ENCODE measurements at places on chromosomes 3 and 15.
A peak's percentile ranks its signal among the peaks of the same experiment; 100 is the strongest.

GRCh38 chr15:88644741-88645140 lies 5.9 kb downstream of the ISG20 start:
- no peak for DNase-seq

- DNase-seq: no peak
These were observed 396.8 kb downstream of the IGSF11 start for GRCh38 chr3:118637846-118638245.

- no peak for DNase-seq
These were observed 12.7 kb downstream of the KLF15 start for GRCh38 chr3:126344380-126345041.

GRCh38 chr3:80983753-80984152 lies 777.7 kb downstream of the GBE1 start:
- no peak for DNase-seq

- DNase-seq: no peak
These were observed 55.1 kb downstream of the WDR76 start for GRCh38 chr15:43881944-43882343.

DNA sequence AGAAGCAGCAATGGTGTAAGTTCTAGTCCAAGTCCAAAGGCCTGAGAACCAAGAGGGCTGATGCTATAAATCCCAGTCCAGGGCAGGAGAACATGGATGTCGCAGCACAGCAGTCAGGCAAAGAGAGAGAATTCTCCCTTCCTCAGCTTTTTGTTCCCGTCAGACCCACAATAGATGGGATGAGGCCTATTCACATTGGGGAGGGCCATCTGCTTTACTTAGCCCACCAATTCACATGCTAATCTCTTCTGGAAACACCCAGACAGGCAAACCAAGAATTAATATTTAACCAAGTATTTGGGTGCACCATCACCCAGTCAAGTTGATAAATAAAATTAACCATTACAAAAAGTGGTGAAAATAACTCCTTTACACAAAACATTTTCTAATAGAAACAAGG lies 511.7 kb upstream of the UBE2E2 start:
- DNase-seq: no peak

DNA sequence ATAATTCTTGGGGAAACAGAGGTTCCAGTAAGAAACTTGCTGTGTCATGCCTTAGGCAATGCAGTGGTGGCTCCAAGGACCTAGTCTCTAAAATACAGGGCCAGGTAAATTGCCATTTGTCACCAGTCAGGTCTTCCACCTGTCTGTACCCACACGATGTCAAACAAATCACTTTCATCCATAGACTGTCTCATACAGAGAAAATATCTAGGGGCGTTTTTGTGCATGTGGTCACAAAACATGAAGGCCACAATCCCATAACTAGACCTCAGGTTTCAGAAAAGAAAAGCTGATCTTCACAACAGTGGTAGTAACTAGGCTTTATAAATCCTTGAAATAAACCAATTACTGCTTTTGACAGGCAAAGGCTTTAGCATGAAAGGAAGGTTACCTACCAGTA lies 92.3 kb downstream of the SLC9A9 start:
- no peak for DNase-seq

- DNase-seq: no peak
These were observed 1.4 kb upstream of the MRPS25 start for GRCh38 chr3:15066467-15066866.

- DNase-seq: no peak
These were observed 30.8 kb upstream of the PSTPIP1 start for GRCh38 chr15:76964157-76964556.

GRCh38 chr3:141231952-141232823 lies 563 bp downstream of the PXYLP1 start:
- no peak for DNase-seq

DNA sequence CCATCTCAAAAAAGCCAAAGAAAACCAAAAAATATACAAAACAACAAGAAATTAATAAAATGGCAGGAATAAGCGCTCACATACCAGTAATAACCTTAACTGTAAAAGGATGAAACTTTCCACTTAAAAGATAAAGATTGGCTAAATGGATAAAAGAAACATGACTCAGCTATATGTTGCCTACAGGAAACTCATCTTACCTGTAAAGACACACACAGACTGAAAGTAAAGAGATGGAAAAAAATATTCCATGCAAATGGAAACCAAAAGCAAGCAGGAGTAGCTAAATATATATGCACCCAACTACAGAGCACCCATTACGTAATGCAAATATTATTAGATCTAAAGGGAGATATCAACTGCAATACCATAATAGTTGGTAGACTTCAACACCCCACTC lies 49.7 kb downstream of the ADAM10 start:
- DNase-seq: no peak

DNA sequence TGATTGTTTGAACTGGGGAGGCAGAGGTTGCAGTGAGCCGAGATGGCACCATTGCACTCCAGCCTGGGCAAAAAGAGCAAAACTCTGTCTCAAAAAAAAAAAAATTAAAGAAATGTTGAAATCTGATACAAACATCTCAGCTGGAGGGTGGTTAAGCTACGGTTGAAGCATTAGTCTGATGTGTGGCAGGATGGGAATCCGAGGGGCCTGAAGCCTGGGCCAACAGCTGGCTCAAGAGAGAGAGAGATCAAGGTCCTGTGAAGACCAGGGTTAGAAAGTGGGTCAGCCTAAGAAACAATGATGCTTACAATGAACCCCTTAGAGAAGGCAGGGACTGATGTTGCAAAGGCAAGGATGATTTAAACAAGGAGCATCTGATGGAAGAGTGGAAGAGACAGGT lies 69.8 kb downstream of the CD200R1L start:
- no peak for DNase-seq

- no peak for DNase-seq
These were observed 49.2 kb downstream of the LDHAL6B start for GRCh38 chr15:59255680-59256336.

GRCh38 chr15:38660738-38661137 lies 96.1 kb upstream of the RASGRP1 start:
- DNase-seq: peak; percentile 11

DNA sequence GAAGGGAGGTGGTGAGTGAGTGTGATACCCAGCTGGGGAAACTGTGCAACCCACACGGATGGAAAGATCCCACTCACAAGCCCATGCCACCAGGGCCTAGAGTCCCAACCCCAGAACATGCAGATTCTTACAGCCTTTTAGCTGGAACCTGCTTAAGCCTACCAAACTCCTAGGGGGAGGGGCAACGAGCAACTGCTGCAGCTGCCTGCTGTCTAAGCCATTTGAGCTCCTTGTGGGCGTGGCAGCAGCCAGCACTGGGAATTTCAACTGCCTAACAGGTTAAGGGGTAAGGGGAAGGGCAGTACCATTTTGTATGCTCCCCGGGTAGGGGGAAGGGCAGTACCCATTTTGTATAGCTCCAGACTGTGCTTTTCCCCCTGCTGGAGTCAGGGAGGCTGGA lies 673.2 kb upstream of the BCHE start:
- no peak for DNase-seq

GRCh38 chr3:151218136-151218535 lies 15.1 kb upstream of the GPR171 start:
- DNase-seq: no peak

DNA sequence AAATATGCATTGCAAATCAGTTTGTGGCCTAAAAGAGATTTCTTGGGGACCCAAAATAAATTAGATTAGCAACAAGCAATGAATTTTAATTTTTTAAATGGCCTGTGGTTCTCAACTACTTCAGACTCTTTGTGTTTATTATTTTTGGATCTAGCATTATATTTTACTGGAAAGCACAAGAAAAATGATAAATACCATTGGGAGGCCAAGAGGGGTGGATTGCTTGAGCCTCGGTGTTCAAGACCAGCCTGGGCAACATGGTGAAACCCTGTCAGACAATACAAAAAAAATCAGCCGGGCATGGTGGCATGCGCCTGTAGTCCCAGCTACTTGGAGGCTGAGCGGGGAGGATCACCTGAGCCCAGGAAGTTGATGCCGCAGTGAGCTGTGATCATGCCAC lies 13.6 kb downstream of the LACTB start:
- DNase-seq: no peak

DNA sequence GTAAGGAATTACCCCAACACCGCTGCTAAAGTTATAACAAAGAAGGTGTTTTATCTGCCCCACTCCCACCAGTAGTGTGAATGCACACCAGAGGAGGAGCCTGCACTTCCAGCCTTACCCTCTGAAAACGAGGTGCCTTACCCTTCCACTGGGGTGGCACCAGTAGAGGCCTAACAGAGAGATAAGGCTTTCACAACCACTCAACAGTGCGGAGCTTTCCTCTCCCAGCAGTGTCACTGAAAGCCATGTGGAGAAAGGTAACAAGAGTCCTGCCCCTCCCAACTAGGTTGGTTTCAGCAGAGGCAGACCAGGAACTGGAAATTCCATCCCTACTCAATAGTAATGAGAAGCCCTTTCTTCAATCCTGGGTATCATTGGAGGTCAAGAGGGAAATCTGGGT lies 539.2 kb downstream of the VGLL3 start:
- no peak for DNase-seq

GRCh38 chr15:82873000-82873680 lies 63.7 kb downstream of the WHAMM start:
- DNase-seq: no peak

DNA sequence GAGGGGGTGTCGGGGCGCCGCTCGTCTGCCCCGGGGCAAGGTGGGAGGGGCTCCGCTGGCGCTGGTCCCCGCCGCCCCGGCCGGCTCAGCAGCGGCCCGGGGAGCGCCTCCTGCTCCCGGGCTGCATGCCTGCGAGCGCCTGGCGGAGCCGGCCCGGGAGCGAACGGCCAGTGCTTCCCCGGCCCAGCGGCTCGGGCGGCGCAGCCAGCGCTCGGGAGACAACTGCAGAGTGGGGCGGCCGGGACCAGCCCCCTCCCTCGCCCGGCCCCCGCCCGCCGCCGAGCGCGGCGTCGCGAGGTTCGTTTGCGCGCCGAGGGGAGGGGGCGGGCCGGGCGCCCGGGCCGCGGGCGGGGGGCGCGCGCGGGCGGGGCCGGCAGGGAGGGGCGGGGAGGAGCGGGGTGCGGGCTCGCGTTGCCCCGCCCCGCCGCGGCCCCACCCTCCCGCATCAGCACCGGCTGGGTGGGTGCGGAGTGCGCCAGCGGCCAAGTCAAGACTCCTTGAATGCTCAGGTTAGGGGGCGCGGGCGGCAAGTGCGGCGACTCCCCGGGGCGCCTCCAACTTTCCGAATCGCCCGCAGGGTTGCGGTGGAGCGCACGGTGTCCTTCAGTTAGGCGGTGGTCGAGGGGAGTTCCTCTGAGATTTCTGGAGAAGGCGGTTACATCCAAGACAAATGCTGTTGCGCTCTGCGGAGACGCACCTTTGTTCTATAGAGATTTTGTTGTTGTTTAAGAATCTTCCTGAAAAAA lies at the start of gene RGMA:
Gene RGMA (minus strand): TSS at position 231 of the 746 bp plus-strand sequence. CDS start 279 bp downstream, outside the sequence.
- no peak for DNase-seq
